ENCODE measurements at places on chromosomes 1 and 21.

- DNase-seq = peak; percentile 84
Measured at GRCh38 chr1:227919906-227920305, 27.8 kb downstream of the WNT9A start.

- no peak for DNase-seq
Measured at GRCh38 chr1:216210081-216210480, 213.2 kb downstream of the USH2A start.

DNA sequence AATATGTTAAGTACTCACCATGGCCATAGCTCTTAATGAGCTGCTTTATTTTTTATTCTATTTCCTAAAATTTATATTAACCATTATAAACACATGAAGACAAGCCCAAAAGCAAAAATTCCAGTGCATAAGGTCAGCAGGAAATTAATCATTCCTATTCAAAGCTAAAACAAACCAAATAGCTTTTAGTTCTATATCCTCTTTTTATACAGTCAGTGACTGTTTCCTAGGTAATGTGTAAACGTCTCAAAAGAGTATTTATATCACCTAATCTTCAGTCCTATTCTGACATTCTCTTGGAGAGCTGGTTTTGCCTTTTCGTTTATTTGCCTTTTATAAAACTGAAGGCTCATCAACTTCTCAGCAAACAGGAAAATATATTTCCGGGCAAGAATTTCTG is 4.2 kb downstream of the GOLPH3L start:
- DNase-seq = no peak

- DNase-seq = no peak
Measured at GRCh38 chr1:62111084-62111483, 83.6 kb upstream of the L1TD1 start.
